ENCODE measurements at places on chromosomes 1 and 21. TPM values are rescaled to one million over a fixed set of nuclear protein-coding genes. Genes with fewer than 3 reads are reported as not detected.

The TDRD5 gene
- not detected for total RNA-seq

The AKR7A3 gene
- 1.2 TPM for total RNA-seq

The TACSTD2 gene
- total RNA-seq = 8.0 TPM

The CCDC190 gene
- not detected for total RNA-seq

The SLC66A1 gene
- 35.2 TPM for total RNA-seq

DNA sequence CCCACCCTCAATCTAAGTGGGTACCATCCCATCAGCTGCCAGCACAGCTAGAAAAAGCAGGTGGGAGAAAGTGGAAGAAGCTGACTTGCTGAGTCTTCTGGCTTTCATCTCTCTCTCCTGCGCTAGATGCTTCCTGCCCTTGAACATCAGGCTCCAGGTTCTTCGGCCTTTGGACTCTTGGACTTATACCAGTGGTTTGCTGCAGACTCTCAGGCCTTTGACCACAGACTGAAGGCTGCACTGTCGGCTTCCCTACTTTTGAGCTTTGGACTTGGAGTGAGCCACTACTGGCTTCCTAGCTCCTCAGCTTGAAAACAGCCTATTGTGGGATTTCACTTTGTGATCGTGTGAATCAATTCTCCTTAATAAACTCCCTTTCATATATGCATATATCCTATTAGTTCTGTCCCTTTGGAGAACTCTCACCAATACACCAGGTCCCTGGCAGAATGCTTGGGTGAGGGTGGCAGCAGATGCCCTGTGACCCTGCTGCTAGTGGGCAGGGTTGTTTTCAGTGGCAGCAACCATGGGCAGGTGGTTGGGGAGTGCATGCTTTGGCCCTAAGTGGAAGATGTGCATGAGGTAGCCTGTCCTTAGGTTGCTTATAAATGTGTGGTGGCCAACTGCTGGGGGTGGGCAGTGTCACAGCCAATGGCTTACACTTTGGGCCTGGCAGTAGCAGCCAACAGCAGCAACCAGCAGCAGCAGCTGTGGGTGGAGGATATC lies 10.8 kb upstream of the ADAM30 start:
- no peak overlapping the region for H3K4me3 ChIP-seq
- no peak overlapping the region for H3K27ac ChIP-seq
- H3K36me3 ChIP-seq = no peaks in the 10 kb centered on the region
- no peaks in the 10 kb centered on the region for H3K27me3 ChIP-seq

GRCh38 chr21:45026826-45027225 lies 47.6 kb upstream of the ADARB1 start:
- H3K4me3 ChIP-seq = no peak overlapping the region
- no peaks in the 10 kb centered on the region for H3K27me3 ChIP-seq
- H3K4me1 ChIP-seq = peaks cover 19% of the 10 kb centered on the region
- H3K36me3 ChIP-seq = no peaks in the 10 kb centered on the region

DNA sequence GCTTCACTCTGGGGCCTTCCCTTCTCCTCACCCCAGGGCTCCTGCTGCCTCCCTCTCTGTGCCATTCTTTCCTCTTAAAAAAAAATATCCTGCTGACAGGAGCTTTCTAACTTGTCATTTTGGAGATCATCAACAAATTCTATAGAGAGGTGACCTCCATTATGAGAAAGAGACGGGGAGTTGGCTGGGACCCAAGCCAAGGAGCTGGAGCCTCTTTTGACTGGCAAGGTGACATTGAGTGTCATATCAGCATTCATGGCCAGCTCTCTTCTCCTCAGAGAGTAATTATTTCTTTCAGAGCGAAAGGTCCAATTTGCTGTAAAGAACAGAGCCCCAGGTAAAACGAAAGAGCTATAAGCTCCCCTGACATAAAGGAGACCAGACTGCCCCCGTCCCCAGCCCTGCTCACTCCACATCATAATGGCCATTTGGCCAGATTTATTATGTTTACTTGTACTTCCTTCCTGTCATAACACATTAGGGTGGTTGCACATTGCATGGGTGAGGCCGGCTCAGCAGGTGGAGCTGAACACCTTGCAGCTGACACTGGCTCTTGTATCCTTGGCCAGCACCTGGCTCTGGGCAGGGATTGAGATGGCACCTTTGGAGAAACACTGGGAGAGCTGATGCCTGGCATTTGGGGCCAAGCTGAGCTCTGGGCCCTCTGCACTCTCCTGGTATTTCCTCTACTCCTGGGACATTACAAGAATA lies 404.0 kb upstream of the VAMP3 start:
- H3K4me3 ChIP-seq = no peak overlapping the region
- peak; percentile 39 for DNase-seq
- no peaks in the 10 kb centered on the region for H3K36me3 ChIP-seq
- H3K27ac ChIP-seq = no peak overlapping the region
- H3K4me1 ChIP-seq = no peaks in the 10 kb centered on the region
- no peaks in the 10 kb centered on the region for H3K27me3 ChIP-seq

DNA sequence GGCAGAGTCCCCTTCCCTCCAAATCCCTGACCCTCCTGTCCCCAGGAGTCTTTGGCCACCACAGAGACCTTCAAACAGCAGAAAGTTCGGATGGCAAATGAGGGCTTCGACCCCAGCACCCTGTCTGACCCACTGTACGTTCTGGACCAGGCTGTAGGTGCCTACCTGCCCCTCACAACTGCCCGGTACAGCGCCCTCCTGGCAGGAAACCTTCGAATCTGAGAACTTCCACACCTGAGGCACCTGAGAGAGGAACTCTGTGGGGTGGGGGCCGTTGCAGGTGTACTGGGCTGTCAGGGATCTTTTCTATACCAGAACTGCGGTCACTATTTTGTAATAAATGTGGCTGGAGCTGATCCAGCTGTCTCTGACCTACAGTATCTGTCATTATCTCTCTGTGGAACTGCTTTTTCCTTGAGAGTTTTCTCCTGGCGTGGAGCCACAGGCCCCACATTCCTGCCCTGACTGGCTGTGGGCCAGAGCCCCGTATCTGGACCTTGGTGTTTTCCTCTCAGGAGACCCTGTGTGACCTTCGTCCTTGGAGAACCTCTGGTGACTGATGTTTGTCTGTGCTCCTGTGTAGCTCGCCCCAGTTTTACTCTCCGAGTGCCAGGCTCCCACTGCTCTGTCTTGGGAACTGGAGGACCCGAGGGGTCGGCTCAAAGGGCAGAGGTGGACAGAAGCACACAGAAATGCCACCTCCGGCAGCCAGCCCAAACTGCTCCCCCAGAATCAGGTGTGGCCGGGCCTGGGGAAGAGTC lies 4.8 kb downstream of the SLC27A3 start:
- H3K27me3 ChIP-seq = no peaks in the 10 kb centered on the region
- peaks cover 10% of the 10 kb centered on the region for H3K4me1 ChIP-seq
- H3K27ac ChIP-seq = no peak overlapping the region

- H3K4me3 ChIP-seq = no peak overlapping the region
- H3K27ac ChIP-seq = peak overlapping the region; percentile 54
- no peaks in the 10 kb centered on the region for H3K27me3 ChIP-seq
- H3K4me1 ChIP-seq = peaks cover 7% of the 10 kb centered on the region
Observed at GRCh38 chr1:220370041-220370700, 97.9 kb upstream of the RAB3GAP2 start.

DNA sequence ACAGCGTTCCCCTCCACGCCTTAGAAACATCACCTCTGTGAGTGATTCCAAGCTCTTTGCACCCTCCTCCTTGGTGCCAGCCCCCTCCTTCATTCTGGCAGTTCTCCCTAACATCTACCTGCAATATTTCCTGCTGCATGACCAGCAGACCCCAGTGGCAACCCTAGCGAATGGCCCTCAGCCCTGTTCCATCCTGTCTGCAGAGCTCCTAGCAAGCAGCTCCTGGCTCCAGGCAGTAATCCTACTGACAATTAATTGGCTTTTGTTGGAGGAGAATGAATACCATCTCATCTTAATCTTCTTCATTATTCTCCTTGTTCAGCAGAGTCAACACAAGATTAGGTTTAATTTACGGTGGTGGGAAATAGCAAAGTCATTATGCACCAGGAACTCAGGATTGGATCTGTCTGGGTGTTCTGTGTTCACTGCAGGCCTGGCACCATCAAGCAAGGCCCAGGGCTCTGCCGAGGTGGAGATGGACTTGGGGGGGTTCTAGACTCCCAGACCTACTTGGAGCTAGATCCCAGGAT lies 12.4 kb downstream of the FBXO2 start:
- H3K27me3 ChIP-seq = no peaks in the 10 kb centered on the region
- H3K27ac ChIP-seq = no peak overlapping the region
- H3K4me3 ChIP-seq = no peak overlapping the region
- no peaks in the 10 kb centered on the region for H3K36me3 ChIP-seq
- DNase-seq = no peak

DNA sequence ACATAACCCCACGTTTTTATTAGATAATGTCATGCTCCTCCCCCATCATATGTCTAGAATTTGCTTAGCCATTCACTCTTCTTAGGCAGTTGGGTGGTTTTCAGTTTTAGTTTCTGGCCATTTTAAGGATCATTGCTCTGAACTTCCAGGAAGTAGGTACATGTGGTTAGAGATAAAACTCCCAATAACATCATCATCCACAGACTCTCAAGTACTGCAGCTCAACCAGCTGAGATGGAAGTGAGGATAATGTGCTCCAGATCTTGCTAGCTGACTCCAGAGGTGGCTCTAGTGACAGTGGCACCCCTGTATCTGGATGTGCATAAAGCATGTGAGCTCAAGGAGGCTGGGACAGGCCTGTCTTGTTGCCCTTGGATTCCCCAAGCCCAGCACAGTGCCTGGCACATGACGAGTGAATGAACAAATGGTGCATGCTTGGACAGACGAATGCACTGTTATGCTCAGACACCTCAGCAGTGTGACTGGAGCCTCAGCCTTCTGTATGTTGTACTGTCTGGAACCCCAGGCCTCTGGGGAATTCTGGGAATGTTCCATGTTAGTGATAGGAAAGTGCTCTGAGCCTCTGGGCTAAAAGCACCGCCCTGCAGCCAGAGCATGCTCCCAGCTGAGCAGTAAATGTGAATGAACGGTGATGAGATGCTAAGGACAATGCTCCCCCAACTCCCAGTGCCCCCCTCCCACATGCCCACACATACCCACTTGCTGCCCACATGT lies 16.4 kb upstream of the KCNN3 start:
- no peaks in the 10 kb centered on the region for H3K4me1 ChIP-seq
- no peaks in the 10 kb centered on the region for H3K27me3 ChIP-seq
- H3K36me3 ChIP-seq = no peaks in the 10 kb centered on the region

- no peak for DNase-seq
- no peak overlapping the region for H3K4me3 ChIP-seq
- no peak overlapping the region for H3K27ac ChIP-seq
- H3K27me3 ChIP-seq = no peaks in the 10 kb centered on the region
- H3K36me3 ChIP-seq = no peaks in the 10 kb centered on the region
Observed at GRCh38 chr1:17177651-17178050, 27.3 kb upstream of the PADI1 start.

DNA sequence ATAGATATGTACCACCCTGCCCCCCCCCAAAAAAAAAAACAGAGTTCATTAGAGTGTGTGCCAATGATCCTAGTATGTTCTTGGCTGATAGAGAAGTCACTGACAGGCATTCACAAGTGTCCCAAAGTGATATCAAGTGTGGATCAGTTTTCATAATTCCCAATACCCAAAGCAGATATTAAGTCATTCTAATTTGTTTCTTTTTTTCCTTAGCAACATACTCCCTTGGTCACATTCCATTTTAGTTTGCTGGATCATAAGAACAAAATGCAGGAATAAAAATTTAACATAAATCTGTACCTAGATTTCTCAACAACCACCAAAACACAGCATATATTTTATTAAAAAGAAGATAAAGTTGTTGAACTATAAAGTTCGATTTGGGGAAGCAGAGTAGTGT lies 129.8 kb upstream of the PALMD start:
- DNase-seq = no peak
- no peak overlapping the region for H3K4me3 ChIP-seq
- H3K27me3 ChIP-seq = no peaks in the 10 kb centered on the region
- no peaks in the 10 kb centered on the region for H3K36me3 ChIP-seq

DNA sequence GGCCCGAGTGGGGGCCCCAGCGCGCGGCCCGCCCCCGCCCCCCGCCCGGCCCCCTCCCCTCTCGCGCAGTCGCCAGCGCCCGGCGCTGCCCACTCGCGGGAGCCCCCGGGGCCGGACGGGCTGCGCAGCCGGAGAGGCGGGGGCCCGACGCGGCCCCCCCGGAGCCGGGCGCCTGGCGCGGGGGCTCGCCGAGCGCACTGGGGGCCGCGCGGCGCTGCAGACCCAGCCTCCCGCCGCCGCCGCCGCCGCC lies 146 bp upstream of the ZNF362 start:
- peaks cover 37% of the 10 kb centered on the region for H3K4me1 ChIP-seq
- H3K27me3 ChIP-seq = no peaks in the 10 kb centered on the region
- peak overlapping the region; percentile 67 for H3K27ac ChIP-seq

DNA sequence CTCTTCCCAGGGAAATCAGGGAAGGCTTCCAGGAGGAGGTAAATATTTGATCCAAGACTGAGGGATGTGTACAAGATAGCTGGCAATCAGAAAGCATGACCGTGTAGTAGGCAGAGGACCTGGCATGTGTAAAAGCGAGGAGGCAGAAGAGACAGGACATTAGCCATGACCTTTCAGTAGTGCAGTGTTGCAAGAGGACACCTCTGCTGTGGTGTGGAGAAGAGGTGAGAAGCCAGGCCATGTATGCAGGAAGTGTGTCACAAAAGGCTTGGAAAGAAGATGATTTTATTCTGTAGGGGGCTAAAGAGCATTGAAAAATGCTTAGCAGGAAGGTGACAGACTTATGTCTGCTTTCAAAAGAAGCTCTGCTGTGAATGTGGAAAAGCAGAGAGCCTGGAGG lies 381.0 kb downstream of the ZP4 start:
- DNase-seq = no peak
- H3K27ac ChIP-seq = no peak overlapping the region
- H3K4me1 ChIP-seq = no peaks in the 10 kb centered on the region
